ENCODE measurements at places on chromosomes 11 and 22.
A peak's percentile ranks its signal among the peaks of the same experiment; 100 is the strongest.

GRCh38 chr11:34825670-34826383 is 90.4 kb downstream of the APIP start:
- DNase-seq: no peak

DNA sequence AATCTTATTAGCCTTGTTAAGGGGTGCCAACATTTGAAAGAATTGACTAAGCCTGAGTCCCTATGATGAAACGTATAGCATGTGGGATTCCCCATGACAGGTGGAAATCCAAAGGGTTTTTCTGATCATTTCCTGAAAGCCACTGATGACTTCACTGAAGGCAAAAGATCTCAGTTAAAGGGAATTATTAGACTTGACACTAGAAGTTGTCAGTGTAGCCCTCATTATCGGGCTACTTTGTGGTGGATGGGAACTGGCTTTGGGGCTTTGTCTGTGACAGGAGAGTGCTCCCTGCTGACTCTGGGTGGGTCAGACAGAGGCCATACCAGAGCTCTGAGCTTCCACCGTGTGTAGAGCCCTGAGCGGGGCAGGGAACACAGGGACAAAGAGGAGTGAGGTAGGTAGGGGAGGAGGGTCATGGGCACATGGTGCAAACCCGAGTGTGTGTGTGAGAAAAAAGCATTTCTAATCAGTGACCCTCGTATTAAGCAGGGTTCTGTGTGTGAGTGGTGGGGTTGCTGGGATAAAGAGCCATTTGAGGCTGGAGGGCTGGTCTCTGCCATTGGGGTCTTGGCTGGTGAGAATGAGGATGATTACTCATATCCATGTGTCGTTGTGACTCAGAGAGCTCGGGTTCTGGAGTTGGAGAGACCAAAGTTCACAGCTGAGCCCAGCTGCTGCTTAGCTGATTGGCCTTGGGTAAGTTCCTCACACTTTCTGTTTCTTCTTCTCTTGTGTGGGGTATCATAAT is 101.1 kb downstream of the GRIK4 start:
- no peak for DNase-seq

- no peak for DNase-seq
These were observed 1.2 kb upstream of the GANAB start for GRCh38 chr11:62647609-62648005.

GRCh38 chr22:20628081-20628939 is 120.9 kb downstream of the MED15 start:
- no peak for DNase-seq

DNA sequence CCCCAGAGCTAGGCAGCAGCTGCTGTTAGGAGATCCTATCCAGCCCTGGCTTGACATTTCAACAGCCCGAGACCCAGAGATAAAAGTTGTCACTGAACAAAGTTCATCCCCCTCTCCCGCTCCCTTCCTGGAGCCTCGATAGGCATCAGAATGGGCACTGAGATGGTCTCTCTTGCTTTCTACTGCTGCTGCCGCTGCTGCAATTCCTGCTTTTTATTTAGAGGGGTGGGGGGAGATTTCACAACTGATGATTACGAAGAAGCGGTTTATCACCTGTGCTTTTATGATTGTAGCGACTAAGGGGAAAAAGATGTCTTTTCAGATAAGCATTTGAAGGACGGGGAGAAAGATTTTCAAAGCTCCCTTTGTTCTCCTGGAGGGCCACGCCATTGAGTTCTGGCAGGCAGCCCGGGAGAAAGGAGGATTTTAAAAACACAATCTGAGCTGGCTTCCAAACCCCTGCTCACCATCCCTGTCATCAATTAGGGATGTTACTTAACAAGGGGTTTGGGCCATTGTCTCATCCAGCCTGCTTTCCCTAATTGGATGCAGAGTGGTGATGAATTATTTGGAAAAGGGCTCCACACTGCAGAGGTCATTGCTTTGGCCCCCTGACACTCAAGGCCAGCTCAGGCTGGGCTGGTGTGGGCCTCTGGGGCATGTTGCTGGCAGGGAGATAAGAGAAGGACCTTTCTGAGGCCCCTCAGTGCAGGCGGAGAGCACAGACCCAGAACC is 344.7 kb downstream of the BUD13 start:
- DNase-seq: peak; percentile 39

GRCh38 chr11:125348674-125349309 is 147.3 kb downstream of the FEZ1 start:
- peak; percentile 62 for DNase-seq

DNA sequence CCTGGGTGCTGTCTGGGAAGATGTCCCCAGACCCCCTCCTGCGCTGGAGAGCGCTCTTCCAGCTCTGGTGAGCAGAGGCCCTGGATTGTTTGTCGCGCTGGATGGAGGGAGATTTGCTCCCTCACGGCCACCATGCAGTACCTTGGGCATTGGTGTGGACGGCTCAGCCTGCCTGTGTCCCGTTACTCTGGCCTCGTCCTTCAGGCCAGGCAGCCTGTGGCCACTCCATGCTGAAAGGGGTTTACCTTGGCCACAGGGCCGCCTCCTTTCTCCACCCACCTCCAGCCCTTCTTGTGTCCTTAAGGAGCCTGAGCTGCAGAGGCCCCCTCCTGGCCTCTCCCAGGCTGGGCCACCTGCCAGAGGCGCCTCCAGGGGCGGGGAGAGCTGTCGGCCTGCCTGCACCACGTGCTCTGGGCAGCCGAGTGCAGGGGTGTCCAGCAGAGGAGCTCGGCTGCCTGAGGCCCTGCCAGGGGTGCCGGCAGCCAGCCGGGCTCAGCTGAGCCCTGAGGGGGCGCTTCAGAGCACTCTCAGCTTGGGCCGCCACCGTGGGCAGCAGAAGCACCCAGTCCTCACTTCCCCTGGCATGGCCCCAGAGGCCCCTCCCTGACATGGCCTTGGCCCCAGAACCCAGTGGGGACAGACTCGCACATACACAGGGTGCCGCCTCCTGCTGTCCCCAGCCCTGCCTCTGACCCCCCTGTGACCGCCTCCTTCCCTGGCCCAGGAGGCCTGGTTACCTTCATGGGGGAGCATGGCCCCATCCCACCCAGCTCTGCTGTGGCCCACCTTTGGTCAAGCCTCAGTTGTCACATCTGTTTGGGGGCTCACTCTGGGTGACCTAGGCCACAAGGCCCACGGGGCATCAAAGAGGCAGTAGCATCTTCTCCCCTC is 3.4 kb downstream of the CCND1 start:
- peak; percentile 95 for DNase-seq

DNA sequence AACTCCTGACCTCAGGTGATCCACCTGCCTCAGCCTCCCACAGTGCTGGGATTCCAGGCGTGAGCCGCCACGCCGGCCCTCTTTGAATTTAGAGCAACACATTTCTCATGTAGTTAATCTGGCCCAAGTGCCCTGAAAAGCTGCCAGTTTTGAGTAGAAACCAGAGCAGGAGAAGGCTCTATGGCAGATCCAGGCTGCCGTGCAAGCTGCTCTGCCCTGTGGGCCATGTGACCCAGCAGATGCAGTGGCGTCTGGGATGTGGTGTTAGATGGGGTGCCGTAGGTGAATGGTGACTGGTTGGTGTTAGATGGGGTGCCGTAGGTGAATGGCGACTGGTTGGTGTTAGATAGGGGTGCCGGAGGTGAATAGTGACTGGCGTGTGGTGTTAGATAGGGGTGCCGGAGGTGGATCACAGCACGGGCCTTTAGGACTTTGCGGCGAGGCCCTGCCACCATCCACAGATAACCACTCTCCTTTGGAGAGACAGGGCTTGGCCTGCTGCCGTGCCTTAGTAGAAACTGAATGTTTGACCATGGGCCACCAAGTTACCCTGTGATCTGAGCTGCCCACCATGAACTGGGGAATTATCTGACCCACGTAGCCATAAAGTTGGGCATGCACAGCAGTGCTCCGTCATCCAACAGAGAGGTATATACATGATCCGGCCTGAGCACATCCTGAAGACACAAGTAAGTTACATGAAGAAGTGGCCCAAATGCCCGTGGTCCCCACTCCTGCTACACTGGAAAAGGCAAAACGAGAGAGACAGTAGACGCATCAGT is 32.7 kb downstream of the ASCL2 start:
- DNase-seq: no peak

- no peak for DNase-seq
These were observed 377.2 kb upstream of the DDI1 start for GRCh38 chr11:103659206-103659618.

GRCh38 chr22:46087816-46088277 is 62.5 kb upstream of the PPARA start:
- DNase-seq: peak; percentile 91

DNA sequence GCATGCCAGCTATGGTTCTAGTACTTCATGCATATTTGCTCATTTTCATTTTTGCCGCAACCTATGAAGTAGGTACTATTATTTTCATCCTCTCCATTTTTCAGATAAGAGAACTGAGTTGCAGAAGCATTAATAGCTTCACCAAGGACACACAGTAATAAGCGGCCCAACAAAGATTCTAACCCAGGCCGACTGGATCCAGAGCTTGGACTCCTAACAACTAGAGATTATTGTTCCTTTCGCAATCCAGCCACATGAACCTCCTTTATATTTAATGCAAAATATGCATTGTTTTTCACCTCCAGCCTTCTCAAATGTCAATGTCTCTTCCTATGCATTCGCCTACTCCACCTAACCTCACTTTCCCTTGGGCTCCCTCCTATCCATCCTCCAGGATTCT is 148.3 kb downstream of the CCDC34 start:
- DNase-seq: no peak

- DNase-seq: peak; percentile 27
These were observed at the start of gene SPTBN2 for GRCh38 chr11:66728693-66729385. TSS of gene SPTBN2 (minus strand) at chr11:66729216. CDS start at chr11:66721240, 7,976 bp downstream.

DNA sequence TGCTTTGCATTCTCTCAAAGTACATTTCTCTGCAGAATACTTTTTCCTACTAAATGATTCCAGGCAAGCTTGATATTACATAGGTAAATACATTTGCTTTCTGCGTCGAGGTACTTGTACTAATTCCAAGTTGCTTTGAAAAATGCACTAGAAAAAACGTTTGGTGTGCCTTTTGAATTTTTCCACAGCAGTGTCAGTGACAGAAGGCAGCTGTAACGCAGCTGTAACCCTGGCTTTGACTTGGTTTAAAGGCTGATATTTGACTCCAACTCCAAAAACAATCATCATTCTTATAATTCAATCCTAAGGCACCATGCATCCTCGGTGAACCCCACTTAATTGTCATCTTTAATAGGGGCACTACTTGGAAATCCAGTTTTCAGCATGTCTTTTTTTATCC is 125.0 kb downstream of the MAML2 start:
- DNase-seq: no peak

DNA sequence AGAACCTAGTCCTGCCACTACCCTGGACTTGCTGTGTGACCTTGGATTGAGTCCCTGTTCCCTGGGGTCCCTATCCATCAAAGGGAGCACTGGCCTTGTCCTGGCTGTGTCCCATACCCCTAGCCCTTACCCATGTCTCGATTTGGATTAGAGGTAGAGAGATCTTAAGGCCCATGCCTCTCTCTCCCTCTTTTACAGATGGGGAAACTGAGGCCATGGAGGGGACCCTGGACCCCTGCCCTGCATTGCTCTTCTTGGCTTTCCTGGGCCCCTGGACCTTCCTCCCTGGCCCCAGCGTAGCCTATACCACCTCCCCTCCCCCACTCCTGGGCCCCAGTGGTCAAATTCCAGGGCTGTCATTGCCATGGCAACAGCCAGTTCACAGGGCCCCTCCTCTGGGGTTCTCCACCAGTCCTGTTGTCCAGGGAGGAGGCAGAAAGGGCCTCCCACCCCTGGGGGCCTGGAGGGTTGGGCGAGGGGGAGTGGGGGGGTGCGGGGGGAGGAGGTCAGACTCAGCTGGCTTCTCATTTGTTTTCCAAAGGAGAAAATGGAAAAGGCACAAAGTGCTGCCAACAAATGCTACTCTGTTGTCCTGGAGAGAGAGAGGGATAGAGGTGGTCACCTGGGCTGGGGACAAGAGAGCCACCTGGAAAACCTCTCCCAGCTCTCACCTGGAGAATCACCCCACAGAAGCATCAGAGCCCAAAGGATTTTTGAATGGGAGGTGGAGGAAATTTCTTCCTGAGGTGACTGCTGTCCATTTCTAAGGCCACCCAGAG is 23.3 kb downstream of the ARHGEF17 start:
- peak; percentile 80 for DNase-seq

GRCh38 chr11:9947231-9947864 is 283.5 kb downstream of the SWAP70 start:
- no peak for DNase-seq

DNA sequence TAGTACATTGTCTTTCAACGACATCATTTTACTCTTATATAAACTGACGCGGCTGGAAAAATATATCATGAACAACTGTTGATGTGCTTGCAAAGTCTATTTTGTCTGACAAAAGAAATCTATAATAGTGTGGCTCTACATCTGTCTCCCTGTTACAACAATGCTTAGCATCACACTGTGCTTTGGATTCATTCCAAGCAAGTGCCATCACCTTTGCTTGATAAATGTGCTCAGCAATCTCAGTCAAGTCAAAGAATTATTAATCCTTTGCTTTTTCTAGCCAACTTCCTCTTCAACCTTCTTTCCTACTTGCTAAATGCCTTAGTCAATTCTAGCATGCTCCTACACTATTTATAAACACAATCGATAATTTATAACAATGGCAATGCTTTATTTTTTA is 140.5 kb downstream of the FCHSD2 start:
- DNase-seq: no peak

DNA sequence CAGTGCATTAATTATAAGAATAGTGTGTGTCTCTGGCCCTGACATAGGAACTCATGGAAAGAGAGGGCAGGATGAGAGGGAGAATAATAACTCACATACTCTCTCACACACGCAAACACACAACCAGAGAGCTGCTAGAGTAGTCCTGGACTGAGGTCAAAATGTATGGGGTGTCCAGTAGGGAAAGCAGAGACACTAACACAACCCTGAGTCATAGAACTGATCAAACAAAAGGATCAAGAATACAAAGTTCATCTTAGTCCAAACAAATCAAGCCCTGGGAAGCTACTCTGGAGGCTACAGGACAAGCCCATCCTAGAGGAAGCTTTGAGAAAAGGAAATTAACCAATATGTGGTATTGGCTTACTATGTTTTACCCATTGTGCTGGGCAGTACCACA is 178.5 kb upstream of the GUCY1A2 start:
- no peak for DNase-seq

GRCh38 chr11:10611979-10612862 is 43.8 kb upstream of the LYVE1 start:
- DNase-seq: no peak

DNA sequence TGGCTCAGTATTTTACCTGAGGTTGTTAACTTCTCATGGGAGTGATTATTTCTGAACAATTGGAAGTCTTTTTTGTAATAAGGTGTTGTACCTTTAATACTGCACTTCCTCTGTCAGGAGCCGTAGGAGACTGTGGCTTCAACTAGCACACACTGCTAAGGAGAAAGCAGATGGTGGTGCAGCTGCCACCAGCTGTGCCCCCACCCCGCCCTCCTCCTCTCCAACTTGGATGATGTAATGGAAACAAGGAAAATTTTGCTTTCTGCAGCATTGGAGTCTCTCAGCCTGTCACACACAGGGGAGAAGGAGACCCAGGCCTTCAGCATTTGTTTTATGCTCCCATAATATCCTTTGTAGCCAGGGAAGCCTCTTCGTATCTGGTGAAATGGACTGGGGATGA is 91.2 kb downstream of the TEAD1 start:
- DNase-seq: no peak

DNA sequence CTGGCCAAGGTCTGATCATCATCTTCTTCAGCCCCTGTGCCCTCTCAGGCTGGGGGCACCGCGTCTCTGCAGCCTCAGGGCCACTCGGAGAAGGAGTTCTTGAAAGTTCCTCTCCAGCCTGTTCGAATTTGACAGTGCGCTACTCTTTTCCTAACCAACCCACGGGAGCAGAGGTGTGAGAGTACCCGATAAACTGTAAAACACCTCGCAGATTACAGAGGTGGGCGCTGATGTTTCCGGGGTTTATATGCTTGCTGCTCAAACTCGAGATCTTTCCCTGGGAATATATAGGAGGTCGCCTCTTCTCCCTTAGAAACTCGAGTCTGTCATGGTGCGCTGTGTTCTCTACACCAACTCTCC is 515 bp downstream of the CTR9 start:
- no peak for DNase-seq
